ENCODE measurements at places on chromosomes 6 and 20.
A peak's percentile ranks its signal among the peaks of the same experiment; 100 is the strongest.

GRCh38 chr6:51166914-51167313 lies 348.2 kb downstream of the TFAP2B start:
- no peak for DNase-seq

- DNase-seq: no peak
Observed at GRCh38 chr6:13573669-13574110, 711 bp upstream of the SIRT5 start.

- no peak for DNase-seq
Observed at GRCh38 chr6:90397929-90398674, 101.5 kb upstream of the BACH2 start.

GRCh38 chr6:42452171-42453030 lies 675 bp upstream of the TRERF1 start:
- DNase-seq: peak; percentile 62

DNA sequence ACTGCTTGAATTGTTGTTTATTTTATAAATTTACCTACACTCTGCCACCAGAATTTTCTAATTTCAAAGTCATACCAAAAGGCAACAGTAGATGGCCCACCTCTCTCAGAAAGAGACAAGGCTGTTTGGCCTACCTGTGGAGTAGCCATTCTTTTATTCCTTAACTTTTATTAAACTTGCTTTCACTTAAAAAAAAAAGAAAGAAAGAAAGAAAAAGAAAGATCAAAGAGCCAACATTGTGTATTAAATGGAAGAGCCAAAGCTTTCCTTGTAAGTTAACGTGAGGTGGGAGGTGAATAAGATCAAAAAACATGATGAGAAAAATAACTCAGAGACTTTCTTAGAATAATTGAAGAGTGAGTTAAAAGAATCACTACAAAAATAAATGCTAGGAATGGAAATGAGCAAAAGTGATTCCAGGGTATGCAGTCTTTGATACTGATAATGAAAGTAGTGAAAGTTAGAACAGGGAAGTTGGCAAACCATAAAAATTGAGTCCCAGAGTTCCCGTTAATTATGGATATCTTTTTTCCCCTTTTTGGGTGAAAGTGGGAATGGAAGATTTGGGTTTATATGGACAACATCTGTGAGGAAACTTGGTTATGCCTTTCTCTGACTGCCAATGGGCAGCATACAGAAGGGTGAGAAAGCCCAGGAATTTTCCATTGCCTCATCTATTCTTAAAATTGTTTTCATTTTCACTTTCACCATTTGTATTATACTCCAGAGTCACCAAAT lies 35.9 kb upstream of the MYB start:
- no peak for DNase-seq

- no peak for DNase-seq
Observed at GRCh38 chr20:46999801-47000465, 105.3 kb downstream of the EYA2 start.

DNA sequence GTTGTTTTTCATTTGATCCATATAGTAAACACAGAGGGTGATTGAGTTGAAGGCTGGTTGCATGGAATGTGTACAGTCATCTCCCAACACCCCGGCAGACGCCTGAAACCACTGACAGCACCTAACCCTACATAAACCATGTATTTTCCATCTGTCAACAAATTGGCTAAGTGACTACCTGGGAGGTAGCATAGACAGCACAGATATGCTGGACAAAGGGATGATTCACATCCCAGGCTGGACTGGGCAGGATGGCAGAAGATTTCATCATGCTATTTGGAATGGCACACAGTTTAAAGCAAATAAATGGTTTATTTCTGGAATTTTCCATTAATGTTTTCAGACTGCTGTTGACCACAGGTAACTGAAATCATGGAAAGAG lies 4.4 kb upstream of the VIP start:
- no peak for DNase-seq

DNA sequence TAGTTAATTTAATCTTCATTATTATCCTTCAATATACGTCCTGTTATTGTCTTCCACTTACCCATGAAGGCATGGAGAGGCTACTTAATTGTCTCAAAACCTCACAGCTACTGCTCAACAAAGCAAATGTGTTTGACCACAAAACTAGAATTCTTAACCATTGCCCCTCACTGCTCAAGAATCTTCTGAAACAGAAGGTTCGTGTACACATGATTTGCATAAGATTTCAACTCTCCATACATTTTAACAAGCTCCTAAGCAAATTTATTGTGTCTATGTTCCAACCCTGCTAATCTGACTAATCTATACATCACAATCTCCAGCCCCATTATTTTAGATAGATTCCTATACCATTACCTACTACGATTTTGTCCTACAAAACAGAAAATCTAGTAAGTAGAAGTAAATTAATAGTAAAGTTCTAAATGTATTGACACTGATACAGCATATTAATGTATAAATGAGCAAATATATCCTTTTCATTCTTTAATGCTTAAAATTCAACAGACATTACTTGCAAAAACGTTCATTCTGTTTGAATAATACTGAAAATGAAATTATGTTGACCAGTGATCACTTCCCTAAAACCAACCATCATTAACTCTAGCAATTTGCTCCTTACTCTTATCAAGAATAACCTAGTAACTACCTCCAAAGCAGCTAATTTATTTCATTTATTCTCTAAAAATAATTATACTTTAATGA lies 89.7 kb upstream of the RNF217 start:
- no peak for DNase-seq

DNA sequence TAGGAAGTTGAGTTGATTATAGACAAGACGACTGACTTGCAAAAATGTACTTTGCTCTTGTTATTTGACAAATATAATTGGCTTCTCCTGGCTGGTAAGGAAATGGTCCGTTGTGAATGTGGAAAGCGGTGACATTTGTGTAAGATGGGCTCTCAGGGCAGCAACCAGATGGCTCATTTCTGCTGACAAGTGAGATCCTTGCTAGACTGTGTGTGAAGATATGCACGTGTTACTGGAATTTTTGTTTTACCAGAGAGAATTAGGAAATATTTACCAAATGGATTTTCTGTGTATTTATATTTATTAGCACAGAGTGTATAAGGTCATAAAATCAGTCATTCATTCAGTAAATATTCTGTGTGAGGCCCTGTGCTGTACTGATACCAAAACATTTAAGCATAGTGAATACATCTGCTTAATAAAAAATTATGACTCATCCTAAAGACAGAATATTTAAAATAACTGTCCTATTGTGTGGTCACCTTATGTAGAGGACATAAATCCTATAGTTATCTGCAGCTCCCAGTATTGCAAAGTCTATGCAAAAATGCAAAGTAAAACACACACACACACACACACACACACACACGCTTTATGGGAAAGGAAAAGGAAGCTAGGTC lies 109.9 kb upstream of the ASF1A start:
- DNase-seq: no peak

DNA sequence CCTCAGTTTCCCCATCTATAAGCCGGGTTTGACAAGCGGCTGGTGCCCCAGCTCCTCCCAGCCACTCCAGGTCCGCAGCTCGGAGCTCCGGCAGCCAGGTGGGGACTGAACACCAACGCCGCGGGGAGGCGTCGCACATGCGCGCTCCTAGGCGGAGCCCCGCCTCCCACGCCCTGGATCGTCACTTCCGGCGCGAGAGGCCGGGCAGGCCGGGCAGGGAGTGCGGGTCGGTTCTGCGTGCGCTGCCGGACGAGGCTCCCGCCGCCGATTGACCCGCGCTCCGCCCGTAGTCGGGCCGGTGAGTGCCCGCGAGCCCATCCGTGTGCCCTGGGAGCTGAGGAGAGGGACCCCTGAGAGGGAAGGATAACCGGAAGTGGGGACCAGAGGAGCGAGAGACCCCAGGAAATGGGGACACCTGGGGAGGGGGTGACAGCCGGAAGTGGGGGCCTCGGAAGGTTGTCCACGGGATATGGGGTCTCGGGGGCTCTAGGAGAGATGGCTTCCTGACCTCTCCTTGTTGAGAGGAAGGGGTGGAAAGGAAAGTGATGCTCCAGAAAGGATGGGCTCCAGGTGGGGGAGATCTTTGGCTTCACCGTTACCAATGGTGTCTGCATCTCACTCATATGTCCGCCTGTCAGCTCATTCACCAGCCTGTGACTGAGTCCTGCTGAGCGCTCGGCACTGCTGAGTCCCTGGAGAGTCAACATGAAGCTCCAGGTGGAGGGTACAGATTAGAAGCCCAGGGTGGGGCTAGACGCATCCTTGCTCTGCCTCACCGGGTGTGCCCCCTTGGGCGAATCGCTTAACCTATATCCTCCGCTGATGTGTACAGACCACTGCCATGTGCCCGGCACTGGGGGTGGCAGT lies at the start of gene TTPAL:
TTPAL (plus strand) TSS at position 181 of the 867 bp plus-strand sequence. CDS start 4,126 bp downstream, outside the sequence.
- peak; percentile 23 for DNase-seq

- DNase-seq: peak; percentile 90
Observed at GRCh38 chr6:107629548-107630129, 139.7 kb downstream of the SOBP start.

DNA sequence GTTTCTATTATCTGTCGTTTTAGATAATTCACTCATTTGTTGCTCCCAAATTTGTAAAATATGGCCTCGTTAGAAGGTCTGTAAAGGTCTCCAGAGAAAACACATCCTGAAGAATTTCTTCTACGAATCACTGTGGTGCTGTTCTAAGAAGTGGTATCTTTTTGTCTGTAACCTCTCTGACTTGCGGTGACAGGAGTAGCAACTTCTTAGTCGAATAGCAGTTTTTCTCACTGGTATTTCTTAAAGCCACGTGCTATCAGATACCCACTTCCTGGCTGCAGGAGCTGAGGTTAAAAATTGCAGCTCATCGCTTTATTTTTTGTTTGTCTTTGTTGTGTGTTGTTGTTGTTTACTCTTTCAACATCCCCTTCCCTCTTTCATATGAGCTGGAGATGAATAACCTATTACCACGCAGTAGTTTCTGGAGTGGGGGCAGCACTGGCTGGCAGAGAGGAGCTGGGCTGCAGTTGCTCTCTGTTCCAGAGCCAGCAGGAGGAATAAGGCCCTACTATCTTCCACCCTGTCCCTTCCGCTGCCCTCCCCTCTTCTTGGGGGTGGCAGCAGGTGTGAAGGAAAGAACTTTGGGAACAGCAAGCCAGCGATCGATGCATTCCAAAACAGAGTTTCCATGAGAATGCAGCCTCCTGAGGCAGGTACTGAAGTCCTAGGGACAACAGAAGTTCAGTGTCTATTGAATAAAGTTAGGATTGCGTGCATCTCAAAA lies 64.7 kb downstream of the C6orf118 start:
- no peak for DNase-seq

- no peak for DNase-seq
Observed at GRCh38 chr6:74731204-74731603, 474.6 kb downstream of the COL12A1 start.
